Umbilical cord (tissue), 2 donors: ENCODE measurements at places on chromosomes 16 and 17. TPM values are rescaled to one million over a fixed set of nuclear protein-coding genes. Genes with fewer than 3 reads are reported as not detected.

Gene MT3
- total RNA-seq = not detected

GRCh38 chr16:66935314-66936011, at the start of gene CES2:
Gene CES2 (plus strand): TSS chr16:66935516. CDS start chr16:66935636, 120 bp downstream.
- DNase-seq = peak; percentile 33

- DNase-seq = peak; percentile 76
Observed at GRCh38 chr16:76653390-76654026, 376.3 kb downstream of the CNTNAP4 start.

GRCh38 chr17:57714665-57715180, 30.4 kb downstream of the CCDC182 start:
- no peak for DNase-seq

GRCh38 chr16:52572656-52573055, 25.7 kb upstream of the TOX3 start:
- DNase-seq = no peak

Gene KRTAP4-6
- 1.2 TPM for total RNA-seq

DNA sequence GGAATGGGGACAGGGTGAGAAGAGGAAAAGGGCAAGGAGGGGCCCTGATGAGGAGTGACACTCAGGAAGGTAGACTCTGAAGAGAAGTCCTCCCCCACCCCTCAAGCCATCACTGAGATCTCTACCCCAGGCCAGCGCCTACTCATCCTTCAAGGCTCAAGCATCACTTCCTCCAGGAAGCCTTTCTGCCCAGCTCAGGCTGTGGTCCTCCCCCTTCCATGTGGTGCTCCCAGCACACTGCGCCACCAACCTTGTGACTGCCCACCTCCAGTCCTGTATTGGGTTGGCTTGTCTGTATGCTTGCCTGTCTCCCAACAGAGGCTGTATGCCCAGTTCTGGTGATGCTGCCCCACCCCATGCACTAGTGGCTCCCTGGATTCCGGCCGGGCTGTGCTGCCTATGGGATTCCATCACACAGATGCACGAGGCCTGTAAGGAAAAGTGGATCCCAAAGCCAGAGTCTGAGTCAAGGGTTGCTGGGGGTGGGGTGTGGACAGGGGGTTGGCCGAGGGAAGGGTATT, 19.8 kb upstream of the ZFP90 start:
- no peak for DNase-seq

Gene TNK1
- total RNA-seq = 12.8 TPM

- DNase-seq = no peak
Observed at GRCh38 chr16:87964049-87964659, 12.9 kb downstream of the BANP start.

DNA sequence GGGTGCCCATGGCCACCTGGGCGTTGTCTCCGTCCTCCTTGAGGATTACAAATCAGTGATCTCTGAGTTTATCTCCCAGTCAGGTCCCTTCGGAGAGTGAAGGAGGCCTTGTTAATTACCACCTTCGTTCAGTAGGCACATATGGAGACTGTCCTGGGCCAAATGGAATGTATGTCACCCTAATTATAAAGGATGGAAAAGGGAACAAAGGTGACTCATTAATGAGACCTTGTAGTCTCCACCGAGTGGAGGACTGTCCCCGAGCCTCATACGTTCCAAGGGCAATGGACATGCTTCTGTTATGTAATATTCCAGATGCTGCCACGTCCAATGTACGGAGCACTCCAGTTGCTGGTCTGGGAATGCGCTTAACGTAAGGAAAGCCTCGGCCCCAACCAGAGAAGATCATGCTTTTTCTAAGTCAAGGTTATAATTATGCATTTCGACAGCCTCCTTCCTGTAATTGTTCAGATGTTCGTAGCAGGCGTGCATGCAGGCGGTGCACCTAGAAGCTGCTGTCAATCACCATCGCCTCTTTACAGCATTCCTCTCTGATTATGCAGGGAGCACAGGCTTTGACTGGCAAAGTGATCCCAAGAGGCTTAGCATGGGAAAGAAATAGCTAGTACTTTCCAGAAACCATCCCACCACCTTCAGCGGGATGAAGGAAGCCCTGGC, 22.4 kb upstream of the SEC14L1 start:
- DNase-seq = no peak

Gene RNF222
- not detected for total RNA-seq

DNA sequence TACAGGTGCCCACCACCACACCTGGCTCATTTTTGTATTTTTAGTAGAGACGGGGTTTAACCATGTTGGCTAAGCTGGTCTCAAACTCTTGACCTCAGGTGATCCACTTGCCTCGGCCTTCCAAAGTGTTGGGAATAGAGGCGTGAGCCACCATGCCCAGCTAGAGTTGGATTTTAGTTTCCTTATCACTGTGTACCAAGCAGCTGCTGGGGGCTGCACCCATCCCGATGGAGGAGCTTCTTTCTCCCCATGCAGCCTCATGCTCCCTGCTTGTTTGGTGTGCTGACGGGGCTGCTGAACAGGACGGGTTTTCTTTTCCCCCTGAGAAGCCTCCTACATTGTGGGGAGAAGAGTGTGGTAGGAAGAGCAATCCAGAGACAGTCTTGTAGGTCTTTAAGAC, 173.2 kb downstream of the LGALS9B start:
- DNase-seq = no peak

DNA sequence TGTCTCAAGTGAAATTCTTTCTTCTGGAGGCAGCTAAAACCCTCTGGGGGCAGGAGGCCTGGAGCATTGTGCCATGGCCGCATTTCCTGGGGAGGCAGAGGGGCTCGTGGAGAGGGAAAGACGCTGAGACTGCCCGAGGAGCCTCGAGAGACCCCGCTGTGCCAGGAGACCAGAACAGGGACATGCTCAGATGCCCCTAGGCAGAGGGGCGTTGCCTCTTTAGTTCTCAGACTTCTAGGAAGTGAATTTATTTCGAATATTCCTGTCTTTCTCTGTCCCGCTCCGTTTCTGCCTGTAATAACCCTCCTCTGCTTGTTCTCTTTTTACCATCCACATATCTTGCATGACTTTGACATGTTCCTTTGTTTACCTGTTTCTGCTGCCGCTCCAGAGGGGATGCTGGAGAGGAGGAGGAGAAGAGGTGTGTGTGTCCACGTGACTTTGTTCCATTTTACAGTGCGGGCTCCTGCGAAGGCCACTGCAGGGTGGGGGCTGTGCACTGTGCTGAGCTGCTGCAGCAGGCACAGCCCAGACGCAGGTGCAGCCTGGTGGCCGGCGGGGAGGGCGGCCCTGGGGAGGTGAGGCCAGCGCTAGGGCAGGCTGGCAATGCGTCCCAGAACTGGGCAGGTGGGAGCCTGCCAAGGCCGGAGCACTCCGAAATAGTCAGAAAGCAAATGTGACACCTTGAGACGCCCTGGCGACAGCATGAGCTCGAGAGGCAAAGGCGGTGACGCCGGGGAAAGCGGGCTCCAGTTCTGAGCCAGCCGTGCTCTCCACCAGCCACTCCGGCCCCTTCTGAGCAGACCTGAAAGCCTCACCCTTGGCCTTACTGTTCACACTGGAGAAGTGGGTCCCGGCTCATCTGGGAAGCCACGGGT, 29.9 kb downstream of the CIBAR2 start:
- DNase-seq = no peak

- DNase-seq = no peak
Observed at GRCh38 chr16:84532855-84533486, 28.5 kb upstream of the MEAK7 start.

Gene KRT24
- 6.3 TPM for total RNA-seq

DNA sequence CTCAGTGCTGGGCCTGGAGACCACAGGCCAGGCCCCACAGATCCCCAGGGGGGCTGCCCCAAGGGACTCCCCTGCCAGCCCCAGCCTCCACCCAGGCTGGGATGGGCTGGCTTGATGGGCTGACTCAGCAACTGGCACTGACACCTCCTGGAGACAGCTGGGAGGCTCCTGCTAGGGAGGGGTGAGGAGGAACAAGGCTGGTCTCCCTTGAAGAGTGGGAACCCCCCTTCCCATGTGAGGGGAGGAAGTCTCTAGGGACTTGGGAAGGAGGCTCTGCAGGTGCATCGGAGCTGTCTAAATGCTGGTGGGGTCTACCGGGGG, 10.4 kb downstream of the NHERF1 start:
- DNase-seq = peak; percentile 58

GRCh38 chr16:55622272-55622671, 33.5 kb upstream of the SLC6A2 start:
- DNase-seq = no peak

Gene ODAD4
- not detected for total RNA-seq

DNA sequence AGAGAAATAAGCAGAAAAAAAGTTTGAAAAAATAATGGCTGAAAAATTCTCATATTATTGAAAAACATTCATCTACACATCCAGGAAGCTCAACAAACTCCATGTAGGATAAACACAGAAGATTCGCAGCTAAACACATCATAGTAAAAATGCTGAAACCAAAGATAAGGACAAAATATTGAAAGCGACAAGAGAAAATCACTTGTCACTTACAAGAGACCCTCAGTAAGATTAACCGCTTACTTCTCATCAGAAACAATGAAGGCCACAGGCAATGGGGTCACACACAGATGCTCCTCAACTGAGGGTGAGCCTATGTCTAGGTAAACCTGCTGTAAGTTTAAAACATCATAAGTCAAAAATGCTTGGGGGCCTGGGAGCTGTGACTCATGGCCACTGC, 38.1 kb upstream of the METRNL start:
- DNase-seq = no peak

DNA sequence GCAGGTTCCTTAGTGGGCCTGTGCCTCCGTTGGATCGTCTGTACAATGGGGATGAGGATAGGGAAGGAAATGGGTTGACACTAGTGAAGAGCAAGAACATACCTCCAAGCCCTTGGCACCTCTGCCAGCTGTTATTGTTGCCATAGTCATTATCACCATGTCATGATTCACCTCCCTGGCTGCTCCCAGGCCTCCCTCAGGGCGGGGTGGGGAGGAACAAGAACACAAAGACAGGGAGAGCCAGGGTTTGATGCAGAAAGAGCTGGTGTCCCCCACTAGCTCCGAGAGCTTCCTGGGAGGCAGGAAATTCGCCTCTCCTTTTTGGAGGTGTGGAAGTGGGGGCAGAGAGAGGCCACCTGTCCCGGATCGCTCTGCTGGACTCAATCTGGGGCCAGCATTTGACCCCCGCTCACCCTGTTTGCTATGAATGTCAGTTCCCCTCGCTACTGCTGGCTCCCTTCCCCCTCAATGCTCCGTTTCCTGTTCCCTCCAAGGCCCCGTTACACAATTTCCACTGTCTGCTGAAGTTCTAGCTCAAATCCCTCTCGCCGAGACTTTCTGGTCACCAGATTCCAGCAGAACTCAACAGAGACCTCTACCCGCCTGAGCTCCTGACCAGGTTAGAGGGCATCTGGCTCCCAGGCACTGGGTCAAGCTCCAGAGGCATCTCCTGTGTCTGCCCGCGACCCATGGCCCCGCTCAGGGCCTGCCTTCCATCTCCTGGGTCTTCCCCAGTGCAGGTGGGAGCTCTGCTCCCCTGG, 9.1 kb downstream of the TIMP2 start:
- peak; percentile 64 for DNase-seq

- DNase-seq = no peak
Observed at GRCh38 chr17:42460371-42460770, 1.7 kb downstream of the ATP6V0A1 start.
